EH (cell line): ENCODE measurements at places on chromosomes 5 and 9.

- DNase-seq = no peak
These were observed 8.3 kb downstream of the N4BP3 start for GRCh38 chr5:178121391-178122276.

DNA sequence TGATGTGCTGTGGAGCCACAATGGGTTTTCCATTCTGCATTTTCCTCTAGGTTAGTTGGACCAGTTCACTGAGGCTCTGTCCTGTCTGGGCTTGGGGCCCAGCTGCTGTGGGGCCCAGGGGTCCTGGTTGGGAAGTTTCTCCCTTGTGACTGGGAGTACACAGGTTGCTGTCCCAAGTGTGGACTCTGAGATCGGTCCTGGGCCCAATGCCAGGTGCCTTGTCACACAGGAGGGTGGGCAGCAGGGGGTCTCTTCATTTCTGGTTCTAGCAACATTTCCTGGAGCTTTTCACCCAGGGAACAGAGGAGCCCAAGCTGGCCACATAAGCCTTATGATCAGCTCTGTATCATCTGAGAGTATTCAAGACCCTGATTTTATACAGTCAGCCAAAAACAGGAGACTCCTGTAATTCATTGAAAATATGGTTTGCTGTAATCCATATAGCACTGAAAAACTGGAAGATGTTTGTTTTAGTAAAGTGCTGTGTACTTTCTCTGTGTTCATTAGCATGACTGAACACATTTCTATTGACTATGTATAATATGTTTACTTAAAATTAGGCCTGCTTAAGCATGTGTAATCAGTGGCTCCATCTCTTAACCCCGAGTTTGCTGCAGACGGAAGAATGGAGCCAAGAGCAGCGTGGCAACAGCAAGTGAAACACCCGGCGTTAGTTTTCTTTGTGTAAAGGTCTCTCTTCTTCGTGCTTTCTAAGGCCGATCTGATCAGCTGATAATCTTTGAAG lies 62.5 kb downstream of the MVB12B start:
- no peak for DNase-seq

- no peak for DNase-seq
These were observed 192.9 kb upstream of the CCNH start for GRCh38 chr5:87605663-87606062.

DNA sequence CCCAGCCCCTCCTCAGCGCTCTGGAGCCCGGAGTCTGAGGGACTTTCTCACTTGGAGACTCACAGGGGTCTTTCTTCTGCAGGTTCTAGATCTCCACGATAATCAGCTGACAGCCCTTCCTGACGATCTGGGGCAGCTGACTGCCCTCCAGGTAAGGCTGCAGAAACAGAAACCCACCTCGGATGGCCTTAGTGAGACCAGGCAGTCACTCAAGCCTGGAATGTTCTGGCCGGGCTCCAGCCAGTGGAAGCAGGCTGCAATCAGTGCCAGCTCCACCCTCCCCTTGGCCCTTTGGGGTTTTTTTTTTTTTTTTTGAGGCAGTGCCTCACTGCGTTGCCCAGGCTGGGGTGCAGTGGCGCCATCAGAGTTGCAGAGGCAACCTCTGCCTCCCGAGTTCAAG lies 7.6 kb downstream of the LRSAM1 start:
- DNase-seq = no peak

- DNase-seq = no peak
These were observed 551.1 kb downstream of the PSAT1 start for GRCh38 chr9:78848061-78848460.

- no peak for DNase-seq
These were observed 24.4 kb downstream of the HNRNPH1 start for GRCh38 chr5:179599100-179599499.

- no peak for DNase-seq
These were observed 42.7 kb upstream of the AKNA start for GRCh38 chr9:114430457-114430856.

- DNase-seq = peak; percentile 92
These were observed 268.9 kb downstream of the PIK3R1 start for GRCh38 chr5:68484307-68485068.

- no peak for DNase-seq
These were observed 178.8 kb upstream of the KLF9 start for GRCh38 chr9:70593241-70593640.

DNA sequence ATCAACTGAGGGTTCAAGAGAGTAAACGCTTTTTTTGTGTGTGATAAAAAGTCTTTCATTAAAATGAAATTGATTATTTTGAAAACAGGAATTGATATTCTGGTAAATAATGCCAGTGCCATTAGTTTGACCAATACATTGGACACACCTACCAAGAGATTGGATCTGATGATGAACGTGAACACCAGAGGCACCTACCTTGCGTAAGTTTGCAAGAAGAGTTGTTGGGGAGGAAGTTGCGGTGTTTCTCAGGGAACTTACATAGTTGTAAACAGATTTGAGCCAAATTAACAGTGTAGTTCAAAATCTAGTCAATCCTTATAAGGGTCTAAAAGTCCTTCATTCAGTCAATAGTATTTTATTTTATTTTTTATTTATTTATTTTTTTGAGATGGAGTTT lies 28.9 kb downstream of the HSDL2 start:
- DNase-seq = no peak

- DNase-seq = no peak
These were observed 12.7 kb downstream of the SLC1A3 start for GRCh38 chr5:36619012-36619635.

DNA sequence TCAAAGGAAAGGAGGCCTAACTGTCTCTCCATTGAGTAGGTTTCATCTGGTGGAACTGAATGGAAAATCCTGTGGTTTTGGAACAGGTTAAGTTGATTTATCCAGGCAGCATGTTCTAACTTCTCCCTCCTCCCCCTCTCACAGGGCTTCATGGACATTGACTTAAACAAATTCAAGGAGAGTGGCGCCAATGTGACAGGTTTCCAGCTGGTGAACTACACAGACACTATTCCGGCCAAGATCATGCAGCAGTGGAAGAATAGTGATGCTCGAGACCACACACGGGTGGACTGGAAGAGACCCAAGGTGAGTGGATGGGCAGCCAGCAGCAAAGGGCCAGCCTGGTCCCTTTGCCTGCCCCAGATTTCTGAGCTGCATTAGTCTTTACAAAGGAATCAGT lies 183.9 kb downstream of the GRIA1 start:
- no peak for DNase-seq

DNA sequence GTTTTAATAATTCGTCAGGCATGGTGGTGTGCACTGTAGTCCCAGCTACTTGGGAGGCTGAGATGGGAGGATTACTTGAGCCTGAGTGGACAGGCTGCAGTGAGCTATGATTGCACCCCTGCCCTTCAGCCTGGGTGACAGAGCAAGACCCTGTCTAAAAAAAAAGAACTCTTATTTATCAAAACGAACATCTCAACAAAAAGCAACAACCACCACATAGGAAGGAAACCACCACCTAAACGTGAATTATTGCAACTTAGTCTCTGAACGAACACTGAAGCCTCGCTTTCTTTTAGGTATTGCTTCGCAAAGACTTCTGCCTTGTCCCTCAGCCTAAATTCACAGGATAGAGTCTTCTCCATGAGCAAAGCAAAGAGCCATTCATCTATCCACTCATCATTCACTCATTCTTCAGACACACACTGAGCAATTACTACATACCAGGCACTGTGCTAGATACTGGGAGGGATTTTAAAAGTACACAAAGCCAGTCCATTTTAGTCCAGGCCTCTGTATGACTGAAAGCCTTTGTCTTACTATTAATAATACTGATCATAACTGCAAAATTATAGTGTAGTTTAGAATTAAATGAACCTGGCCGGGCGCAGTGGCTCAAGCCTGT lies 57.4 kb downstream of the THBS4 start:
- DNase-seq = no peak

GRCh38 chr5:110726249-110727024 lies at the start of gene TMEM232:
Gene TMEM232 (minus strand): TSS chr5:110726671. CDS start chr5:110667352, 59,319 bp downstream.
- peak; percentile 74 for DNase-seq

DNA sequence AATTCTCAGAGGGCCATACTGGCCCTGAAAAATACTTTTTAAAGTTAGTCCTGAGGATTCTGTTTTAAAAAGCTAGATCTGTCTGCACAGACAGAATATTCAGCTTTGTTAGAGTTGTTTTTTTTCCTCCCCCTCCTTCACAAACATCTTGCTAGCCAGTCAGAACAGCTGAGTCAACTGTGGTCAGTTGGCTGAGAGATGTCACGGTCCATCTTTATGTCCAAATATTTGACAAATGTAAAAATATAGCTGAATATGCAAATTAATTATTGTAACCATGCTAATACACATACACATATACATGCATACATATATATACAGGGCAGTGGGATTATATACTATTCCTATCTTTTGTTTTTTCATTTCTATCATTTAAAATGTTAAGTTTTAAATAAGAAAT lies 33.9 kb downstream of the UNC13B start:
- peak; percentile 15 for DNase-seq

- DNase-seq = no peak
These were observed 12.8 kb downstream of the FER start for GRCh38 chr5:108760512-108760911.

DNA sequence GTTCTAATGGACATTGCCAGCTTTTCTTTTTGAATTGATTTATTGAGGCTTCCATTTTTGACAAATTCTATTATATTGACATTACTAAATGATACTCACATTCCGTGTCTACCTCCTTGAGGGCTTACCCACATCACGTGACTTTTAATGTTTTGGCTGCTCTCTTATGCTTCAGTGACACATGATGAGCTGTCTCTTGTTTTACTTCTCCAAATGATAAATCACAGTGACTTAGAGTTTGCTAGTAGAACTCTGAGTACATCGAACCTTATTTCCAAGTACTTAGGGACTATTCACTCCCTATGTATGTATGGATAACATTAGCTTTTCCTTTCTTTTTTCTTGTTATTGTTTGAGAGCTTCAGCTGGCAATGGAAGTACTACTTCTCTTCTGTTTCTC lies 169.8 kb upstream of the KCNN2 start:
- peak; percentile 84 for DNase-seq
